ENCODE measurements at places on chromosomes 2 and 18.
A peak's percentile ranks its signal among the peaks of the same experiment; 100 is the strongest.

DNA sequence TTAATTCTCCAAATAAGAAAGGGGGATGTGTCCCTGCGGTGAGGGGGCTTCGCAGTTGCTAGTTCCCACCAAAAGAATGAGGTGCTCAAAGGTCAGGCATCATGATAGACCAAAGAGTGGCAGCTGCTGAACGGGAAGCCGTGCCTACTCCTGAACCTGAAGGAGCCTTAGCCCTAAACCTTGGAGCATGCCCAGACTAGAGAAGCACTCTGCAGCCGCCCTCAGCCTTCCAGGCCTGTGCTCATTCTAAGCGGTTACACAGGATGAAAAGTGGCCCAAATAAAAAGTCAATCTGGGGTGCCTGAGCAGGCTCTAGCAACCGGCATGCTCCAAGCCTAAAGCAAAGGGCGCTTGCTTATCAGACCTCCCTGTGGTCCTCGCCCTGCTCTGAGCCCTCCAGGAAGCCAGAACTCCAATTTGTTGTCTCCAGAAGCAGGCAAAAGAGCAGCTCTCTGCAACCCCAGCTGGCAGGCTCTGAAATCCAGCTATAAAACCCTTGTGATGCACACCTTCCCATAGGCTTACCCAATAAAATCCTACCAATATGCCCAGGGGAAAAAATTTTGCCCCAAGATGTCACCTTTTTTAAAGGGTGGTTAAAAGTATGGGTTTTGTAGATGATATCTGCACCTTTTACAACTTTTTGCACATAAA, 17.5 kb downstream of the UXS1 start:
- no peak for DNase-seq

DNA sequence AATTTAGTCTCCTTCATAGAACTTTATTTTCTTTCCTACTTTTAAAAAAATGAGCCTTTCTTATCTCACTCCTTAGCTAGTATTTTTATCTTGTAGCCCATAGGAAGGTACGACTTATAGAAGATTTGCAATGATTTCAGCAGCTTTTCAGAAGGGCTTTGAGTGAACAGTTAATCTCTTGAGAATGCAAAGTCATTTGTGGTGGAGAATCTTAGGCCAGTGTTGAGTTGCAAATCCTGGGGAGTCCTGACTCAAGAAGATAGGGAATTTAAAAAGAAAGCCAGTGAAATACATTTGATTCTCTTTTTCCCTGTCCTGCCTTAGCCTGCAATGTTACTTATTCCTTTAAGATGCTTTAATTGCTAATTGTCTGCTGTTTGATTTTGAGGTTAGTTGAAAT, 33.6 kb downstream of the LYPD6 start:
- no peak for DNase-seq

DNA sequence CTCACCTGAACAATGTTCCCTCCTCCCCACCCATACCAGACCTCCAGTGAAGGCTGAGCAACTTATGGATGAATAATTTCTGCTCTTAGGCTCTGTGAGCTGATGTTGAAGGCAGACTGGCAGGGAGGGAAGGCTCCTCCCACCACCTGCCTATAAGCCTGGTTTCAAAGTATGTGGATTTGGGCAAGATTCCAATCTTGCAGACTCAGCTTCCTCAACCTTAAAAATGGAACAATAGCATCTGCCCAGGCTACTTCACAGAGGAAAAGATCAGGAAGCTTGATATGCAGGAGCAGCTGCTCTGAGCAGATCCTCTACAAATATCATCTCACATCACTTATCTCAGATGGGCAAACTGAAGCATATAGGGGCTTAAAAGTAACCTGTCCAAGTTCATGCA, 112.2 kb downstream of the ZFP36L2 start:
- no peak for DNase-seq

- no peak for DNase-seq
These were observed 184.1 kb downstream of the CDH7 start for GRCh38 chr18:65934874-65935273.

DNA sequence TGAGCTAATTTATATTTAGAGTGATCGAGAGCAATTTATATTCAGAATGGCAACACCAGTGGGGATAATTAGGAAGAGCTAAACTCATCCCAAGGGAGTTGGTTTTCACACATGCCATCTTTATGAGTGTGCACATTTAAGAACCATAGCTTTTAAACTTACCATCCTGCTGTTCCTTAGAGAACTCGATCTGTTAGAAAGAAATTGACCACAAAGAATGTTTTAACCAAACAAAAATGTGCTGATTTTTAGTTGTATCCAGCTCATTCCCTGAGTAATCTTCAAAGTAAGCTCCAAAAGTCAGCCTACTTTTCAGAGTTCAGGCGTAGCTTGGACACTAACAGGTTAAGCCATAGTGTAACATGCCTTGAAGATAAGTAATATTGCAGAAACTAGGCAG, 12.6 kb downstream of the MYL1 start:
- DNase-seq = no peak

- no peak for DNase-seq
These were observed 254.4 kb upstream of the CHAC2 start for GRCh38 chr2:53513167-53513666.

GRCh38 chr2:98773907-98774306, 43.0 kb upstream of the MGAT4A start:
- DNase-seq = no peak

- DNase-seq = peak; percentile 57
These were observed at the start of gene PTGR3 for GRCh38 chr18:75209129-75209950. PTGR3 (minus strand) TSS chr18:75209139; CDS start chr18:75209058, 81 bp downstream.

DNA sequence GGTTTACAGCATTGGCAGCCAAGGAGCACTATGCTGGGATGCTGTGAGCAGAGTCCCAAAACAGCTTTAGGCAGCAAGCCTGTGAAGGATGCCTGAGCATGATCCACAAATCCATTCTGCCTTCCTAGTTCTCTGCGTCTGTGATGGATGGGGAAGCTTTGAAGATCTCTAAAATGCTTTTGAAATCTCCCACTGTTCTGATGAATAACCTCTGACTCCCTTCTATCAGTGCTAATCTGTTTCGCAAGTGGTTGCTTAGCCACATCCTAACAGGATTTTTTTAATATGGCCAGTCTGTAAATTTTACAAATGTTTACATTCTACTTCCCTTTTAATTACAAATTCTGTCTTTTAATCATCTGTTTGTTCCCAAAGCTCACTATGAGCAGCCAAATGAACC, 319.2 kb downstream of the GULP1 start:
- DNase-seq = no peak

DNA sequence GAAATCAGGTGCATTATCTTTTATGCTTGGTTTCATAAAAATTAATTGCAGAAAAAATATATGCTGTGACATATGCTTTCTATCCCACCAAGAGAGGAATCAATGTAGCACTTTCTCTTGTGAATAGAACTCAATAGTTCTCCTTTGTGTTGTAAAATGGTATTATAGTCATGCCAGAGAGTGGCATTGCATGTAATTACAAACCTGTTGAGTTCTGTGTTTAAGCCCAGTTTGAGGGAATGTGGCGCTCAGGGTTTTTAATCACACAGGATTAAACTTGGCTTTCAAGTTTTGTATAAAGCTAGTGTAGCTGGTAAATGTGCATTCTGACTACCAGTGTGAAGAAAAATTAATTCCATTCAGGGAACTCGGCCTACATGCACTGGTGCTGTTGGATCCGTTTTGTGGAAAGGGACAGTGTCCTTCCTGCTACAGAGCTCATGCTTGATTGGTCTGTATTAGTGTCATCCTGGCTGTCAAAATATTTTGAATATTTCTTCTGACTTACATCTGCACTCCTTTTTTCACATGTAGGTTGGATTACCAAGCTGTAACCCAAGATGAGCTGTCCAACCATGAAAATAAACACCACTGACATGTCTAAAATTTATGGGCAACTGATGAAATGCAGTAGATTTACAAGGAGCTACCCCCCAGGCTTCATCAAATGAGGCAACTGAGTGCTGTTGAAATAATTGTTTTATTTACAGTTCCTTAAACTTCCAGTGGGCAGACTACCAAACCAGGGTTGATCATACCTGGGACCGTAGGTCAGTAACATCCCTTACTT, 80.3 kb downstream of the SLC4A3 start:
- DNase-seq = no peak

DNA sequence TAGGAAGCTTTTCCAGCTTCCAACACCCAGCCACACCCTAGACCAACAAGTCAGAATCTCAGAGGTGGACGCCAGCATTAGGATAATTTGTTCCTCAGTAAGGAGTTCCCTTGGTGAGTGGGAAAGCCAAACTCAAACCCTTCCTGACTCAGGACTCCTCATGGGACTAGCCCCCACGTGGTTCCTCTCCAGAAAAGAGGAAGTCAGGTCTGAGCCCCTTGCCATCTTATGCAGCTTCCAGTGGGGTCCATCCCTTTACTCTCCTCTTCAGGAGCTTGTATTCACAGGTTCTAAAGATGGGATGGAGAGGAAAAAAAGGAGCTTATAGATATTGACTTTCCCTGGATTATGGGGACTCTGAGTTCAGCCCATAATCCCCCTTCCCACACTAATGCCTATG, 14.8 kb upstream of the NOTO start:
- no peak for DNase-seq

DNA sequence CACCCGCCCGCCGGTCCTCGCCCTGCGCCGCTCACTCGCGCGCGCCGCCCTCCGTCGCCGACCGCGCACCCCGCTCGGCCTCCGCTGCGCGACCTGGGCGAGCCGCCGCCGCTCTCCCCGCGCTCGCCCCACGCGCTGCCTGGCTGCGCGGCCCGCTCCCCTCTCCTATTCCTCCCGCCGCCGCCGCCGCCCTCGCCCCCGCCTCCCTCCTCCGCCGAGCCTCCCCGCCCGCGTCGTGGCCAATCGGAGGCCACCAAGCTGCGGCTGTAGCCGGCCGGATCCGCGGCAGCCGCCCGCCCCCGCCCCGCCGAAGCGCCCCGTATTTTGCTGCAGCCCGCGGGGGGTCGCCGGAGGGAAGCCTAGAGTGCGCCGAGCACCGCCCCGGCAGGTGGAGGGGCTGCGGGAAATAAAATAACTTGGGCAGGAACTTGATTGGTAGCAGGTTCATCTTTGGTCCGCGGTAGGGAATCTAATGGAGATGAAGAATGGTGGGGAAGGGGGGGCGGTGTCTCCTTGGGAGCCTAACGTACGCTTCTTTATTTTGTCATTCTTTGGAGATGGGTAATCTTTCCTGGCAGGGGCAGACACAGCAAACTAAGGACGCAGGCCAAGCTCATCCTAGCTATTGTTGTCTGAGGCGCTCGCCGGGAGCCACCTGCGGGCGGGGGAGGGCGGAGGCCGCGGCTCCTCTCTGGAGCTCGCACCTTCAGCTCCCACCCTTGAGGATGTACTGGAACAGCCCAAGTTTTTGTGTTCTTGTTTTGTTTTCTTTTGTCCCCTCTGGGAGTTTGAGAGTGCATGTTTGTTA, 1.1 kb upstream of the CDH2 start:
- DNase-seq = peak; percentile 74

GRCh38 chr2:233346930-233347329, 7.4 kb upstream of the DGKD start:
- no peak for DNase-seq

DNA sequence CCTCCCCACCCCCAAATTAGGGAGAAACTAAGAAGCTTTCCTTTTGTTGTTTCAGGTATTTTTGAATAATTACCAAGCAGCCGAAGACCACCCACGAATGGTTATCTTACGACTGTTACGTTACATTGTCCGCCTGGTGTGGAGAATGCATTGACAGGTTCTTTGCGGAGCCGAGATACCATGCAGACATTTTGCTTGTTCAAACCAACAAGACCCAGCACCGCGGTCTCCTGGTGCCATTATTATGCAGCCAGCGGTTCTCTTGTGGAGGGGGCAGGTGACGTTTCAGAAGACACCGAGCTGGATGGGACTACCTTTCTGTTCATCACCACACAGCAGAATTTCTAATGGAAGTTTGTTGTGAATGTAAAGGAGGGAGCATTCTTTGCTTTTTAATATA, 43.4 kb downstream of the BCL2L11 start:
- no peak for DNase-seq

GRCh38 chr2:140698636-140699035, 1432.2 kb downstream of the LRP1B start:
- no peak for DNase-seq

GRCh38 chr2:11483806-11484617, 18.1 kb upstream of the E2F6 start:
- DNase-seq = no peak

DNA sequence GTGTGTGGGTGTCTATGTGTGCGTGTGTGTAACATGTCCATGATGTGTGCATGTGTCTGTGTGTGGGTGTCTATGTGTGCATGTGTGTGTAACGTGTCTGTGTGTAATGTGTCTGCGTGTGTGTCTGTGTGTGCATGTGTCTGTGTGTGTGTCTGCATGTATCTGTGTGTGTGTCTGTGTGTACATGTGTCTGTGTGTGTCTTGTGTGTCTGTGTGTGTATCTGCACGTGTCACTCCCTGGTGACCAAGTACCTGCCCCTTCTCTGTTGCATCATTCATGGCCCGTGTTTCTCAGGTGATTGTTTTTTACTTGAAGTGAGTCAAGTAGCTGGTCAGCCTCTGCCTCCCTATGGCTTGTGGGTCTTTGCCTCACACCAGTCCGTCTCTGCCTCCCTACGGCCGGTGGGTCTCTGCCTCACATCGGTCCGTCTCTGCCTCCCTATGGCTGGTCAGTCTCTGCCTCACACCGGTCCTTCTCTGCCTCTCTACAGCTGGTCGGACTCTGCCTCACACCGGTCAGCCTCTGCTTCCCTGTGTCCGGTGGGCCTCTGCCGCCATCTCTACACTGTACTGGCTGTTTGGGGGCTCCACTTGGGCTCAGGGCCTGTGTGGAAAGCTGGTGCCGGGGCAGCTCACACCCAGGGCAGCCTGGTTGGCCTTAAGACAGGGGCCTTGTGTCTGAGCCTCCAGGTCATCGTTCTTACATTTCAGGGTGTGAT, 31.6 kb downstream of the KCNG2 start:
- DNase-seq = no peak

DNA sequence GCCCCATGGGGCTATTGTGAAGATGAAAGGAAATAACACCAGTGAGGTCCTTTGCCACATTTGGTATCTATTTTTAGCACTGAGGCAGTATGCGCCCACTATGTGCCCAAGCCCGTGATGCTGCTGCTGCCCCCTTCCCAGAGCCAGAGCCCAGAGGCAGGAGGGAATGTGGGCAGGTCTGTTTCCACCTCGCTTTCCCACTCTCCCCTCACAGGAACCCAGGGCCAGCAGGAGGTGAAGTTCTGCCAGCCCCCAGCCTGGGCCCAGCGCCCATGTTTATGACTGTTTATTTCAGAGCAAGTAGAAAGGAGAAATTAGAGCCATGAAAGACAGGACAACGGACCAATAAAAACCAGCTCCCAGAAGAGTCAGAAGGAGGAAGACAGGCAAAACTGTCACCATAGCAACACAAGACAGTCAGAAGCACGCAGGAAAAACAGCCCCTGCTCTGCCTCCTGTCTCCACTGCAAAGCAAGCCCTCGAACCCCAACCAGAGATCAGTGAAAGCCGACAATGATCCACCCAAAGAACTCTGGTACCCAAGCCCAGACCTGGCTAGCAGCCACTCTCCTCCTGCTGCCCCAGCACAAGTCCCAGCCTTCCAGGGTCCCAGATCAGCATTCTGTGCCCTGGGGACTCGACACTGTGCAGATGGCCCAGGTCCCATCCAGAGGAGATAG, 1.4 kb downstream of the CYRIA start:
- DNase-seq = no peak
